Naive B cell (primary cell): ENCODE measurements at places on chromosomes 12 and 14.

DNA sequence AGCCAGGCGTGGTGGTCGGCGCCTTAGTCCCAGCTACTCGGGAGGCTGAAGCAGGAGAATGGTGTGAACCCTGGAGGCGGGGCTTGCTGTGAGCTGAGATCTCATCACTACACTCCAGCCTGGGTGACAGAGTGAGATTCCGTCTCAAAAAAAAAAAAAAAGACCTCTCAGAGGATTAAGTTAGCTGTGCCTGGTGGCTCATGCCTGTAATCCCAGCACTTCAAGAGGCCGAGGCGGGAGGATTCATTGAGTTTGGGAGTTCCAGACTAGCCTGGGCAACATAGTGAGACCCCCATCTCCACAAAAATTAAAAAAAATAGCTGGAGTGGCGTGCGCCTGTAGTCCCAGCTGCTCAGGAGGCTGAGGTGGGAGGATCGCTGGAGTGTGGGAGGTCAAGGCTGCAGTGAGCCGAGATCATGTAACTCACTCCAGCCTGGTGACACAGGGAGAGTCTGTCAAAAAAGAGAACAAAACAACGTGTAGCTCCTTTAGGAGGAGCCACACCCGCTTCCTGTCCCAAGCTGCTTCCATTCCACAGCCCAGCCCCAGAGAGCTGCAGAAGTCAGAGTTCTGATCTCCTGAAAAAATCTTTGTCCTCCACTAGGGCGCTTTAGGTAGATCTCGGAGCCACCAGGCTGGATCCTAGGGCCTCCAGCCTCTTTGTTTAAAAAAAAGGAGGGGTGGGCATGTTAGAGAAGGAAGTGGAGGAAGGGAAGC lies 11.5 kb upstream of the ULK1 start:
- DNase-seq: no peak

- DNase-seq: no peak
These were observed 3.3 kb upstream of the FAM222A start for GRCh38 chr12:109710205-109710746.

DNA sequence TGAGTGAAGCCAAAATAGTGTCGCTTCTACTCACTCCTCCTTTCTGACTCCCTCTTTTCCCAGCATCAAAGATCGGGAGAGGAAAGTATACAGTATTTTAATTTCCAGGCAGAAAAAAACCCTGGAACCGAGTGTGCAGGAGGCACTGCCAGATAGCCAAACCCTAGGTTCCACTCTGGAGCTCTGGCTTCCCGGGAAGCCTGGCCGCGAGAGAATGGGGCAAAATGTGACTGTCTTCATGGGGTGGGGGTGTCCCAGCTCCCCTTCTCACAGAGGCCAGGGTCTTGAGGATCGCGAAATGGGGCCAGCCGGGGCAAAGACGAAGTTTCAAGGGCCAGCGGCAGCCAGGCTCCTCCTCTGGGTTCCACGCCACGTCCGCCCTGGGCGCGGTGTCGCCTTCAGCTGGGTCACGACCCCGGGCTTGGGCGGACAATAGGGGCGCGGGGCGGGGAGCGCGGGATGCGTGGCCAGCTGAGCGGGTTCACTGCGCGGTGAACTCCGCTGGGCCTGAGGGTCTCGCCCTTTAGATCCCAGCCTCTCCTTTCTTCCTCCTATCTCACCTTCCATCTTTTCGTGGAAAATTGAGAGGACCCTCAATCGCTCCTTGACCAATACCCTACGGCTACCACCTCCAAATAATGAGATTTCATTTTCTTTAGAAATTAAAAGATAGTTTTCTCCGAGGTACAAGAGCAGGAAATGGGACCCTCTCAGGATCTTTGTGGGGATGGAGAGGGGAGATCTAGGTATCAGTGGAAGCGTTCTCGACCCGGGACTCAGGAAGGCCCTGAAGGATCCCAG lies 6.7 kb downstream of the HOXC4 start:
- no peak for DNase-seq

- DNase-seq: no peak
These were observed 69.7 kb downstream of the WDR20 start for GRCh38 chr14:102209224-102209966.

DNA sequence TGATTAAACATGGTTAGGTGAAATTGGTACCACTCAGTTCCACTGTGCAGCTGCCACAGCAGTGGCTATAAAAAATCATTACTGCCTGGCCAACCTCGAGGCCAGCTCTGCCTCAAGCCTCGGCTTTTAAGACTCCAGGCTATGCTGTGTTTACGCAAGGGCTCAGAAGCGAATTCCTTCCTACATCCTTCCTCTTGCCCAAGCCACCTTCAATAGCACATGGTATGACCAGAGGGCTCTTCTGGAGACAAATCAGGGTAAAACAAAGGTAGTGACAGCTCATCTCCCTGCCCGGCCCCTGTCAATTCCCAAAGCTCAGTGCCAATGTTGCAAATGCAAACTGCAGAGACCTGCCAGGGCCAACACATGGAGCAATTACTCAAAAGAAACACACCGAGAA lies 31.9 kb downstream of the NUAK1 start:
- no peak for DNase-seq

DNA sequence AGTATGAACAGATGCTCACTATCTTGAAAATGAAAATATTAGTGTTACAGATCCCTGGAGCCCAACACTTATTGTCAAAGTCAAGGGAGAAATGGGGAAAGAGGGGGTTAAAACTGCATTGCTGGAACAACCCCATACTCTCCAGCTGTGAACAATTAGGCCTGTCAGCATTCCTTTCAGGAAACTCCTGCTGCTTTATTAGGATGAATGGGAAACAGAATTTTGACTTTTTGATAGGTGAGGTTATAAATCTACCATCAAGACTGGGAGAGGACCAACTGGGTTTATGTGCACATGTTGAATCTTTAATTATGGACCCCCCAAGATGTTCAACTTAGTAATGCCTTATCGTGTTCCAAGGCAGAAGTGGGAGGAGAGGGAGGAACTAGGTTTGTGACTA lies 85.0 kb downstream of the TMTC1 start:
- no peak for DNase-seq

DNA sequence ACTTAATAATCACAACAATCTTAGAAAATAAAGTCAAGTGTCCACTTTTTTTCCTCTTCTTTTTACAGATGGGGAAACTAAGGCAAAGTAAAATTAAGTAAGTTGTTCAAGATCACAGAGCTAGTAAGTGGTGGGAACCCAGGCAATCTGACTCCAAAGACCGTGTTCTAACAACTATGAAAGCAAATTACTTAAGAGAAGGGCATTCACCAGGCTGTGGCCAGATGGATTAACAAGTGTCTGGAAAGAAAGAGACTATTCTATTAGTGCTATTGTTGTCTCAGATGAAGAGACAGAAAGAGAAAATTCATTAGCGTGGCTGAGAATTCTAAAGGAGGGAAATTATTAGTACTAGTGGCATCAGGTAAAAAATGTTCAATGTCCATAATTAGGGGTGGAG lies 48.5 kb downstream of the FGD6 start:
- DNase-seq: no peak

GRCh38 chr14:91835920-91836843 lies 31.2 kb downstream of the TC2N start:
- DNase-seq: peak; percentile 56

DNA sequence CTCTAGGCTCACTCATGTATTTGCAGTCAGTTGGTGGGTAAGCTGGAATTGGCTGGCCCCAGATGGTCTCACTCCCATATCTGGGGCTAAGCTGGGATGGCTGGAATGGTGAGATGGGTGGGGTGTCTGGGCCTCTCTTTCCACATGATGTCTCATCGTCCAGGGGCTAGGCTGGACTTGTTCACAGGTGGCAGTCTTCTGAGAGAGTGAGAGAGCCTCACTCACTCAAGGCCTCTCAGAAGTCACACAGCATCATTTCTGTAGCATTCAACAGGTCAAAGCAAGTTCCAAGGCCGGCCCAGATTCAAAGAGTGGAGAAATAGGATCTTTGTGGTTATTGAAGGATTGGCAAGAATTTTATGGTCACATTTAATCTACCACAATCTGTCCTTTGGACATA lies 102.7 kb downstream of the UNC79 start:
- DNase-seq: no peak

GRCh38 chr14:105938055-105938863 lies 411.9 kb downstream of the TMEM121 start:
- no peak for DNase-seq

DNA sequence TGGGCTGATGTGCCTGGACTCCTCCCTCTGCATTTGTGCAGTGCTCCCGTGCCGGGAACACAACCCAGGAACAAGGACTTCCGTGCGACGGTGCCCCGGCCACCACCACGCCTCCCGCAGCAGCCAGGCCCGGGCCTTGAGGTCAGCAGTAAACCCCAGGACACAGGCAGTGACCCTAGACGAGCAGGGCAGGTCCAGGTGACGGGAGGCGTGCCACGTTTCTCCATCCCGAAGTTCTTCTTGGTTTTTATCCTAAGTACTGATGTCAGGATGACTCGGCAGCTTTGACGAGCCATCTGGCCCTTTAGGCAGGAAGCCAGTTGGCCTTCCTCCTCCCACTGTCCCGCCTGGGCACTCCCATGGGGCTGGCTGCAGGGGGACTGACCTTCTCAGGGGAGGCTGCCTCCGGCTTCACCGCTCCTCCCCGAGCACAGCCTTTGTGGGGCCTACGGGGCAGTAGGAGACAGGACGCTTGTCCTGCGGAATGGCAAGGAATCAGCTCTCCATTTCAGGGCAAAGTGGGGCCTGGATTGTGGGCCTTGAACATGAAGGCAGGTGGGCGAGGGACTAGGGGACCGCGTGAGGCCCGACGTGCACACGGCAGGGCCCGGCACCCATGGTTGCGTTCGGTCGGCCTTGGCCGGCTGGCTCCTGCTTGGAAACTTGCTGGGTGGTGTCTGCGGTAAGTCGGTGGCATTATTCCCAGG lies 94.1 kb downstream of the FBXL14 start:
- no peak for DNase-seq

GRCh38 chr12:75661908-75662307 lies 150.5 kb upstream of the KRR1 start:
- DNase-seq: no peak

DNA sequence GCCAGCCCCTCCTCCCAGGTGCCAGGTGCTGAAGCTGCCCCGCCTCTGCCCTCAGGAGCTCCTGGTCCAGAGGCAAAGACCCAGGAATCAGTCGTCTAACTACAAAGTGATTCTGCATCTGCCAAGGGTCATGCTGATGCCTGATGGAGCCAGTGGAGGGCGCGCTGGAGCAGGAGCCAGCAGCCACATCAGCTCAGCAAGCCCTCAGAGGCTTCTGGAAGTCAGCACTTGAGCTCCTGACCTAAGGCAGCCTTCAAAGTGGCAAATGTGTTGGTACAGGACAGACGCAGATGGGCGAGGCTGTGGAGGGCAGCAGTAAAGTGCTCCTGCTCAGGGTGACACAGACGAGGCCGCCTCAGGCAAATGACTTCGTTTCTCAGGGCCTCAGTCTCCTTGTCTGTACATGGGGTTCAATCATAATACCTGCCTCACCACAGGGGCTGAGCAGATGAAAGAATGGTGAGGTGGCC lies 10.9 kb downstream of the C12orf43 start:
- no peak for DNase-seq

DNA sequence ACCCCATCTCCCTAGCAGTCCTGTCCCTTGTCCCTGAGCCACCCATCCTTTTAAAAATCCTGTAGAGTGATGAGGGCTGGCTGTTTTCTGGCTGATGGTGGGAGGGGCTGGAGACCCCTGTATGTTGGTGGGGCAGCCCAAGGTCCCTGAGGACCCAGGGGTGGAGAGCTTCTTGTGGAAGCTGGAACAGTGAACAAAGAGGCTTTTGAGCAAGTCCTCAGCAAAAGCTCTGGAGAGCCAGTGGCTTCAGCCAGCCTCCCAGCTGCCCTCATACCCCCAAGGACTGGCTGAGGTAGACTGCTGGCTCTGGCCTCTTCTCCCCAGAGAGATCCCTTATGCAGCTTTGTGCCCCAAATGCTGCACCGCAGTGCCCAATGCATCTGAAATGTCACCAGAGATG lies 29.2 kb upstream of the COL2A1 start:
- DNase-seq: no peak

DNA sequence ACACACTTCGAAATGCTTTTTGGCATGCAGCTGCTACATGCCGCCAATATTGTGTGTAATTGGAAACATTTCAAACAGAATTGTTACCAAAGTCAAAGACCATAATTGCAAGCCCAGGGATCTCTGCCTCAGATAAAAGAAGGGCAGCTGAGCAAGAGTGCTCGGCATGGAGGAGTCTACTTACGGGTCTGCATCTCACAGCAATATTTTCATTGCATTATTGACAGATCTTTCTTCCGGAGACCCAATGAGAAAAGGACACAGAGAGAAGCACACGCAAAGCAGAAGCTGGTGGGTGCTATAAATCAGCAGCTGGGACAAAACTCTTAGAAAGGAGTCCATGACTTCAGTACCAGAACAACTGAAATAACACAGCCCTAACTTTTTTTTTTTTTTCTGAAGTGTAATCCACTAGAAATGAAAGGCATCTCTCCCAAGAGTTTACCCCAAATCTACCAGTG lies 4.9 kb downstream of the PRICKLE1 start:
- no peak for DNase-seq

GRCh38 chr12:127822809-127823411 lies 444.1 kb upstream of the TMEM132C start:
- DNase-seq: no peak

GRCh38 chr12:91877022-91877421 lies 268.6 kb downstream of the BTG1 start:
- DNase-seq: peak; percentile 81

GRCh38 chr12:76778364-76778763 lies 14.4 kb downstream of the ZDHHC17 start:
- DNase-seq: no peak

GRCh38 chr14:66501592-66501991 lies 6.4 kb upstream of the GPHN start:
- DNase-seq: no peak

DNA sequence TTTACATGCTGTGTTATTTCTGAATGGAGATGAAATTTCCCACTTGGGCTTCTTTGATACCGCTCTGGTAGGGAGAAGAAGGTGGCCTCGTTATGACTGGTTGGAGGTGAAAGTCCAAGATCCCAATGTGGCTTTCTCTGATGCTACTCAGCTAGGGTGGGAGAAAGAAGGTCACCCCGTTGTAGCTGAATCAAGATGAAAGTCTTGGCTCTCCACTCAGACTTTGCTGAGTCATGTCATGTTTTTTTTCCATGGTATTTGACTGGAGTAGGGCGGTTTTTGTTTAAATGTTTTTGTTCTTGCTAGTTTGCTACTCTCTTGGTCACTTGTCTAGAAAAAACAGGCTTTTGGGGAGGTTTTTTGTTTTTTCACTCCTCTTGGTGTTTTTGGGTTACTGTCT lies 2.4 kb upstream of the PDE6H start:
- no peak for DNase-seq

- no peak for DNase-seq
These were observed 10.0 kb upstream of the CDC42BPB start for GRCh38 chr14:103067231-103067954.

- DNase-seq: no peak
These were observed 44.0 kb upstream of the LRTM2 start for GRCh38 chr12:1776170-1776921.

DNA sequence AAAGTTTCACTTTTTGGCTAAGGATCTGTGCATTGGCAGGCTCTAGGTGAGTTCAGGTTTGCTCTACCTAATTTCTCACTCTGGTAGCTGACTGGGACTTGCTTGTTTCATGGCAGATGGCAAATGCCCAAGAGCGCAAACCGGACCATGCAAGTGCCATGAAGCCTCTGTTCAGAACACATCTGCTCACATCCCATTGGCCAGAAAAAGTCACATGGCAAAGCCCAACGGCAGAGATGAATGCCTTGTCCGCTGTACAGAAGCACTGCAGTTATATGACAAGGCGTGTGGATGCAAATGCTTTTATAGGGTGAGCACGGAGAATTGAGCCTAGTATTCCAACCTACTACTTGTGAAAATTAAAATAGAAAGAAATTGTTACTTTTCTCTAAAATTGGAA lies 202.2 kb upstream of the HMGA2 start:
- no peak for DNase-seq

GRCh38 chr12:43882578-43883178 lies 46.8 kb downstream of the TMEM117 start:
- peak; percentile 35 for DNase-seq
